ENCODE measurements at places on chromosomes 5 and 9.

GRCh38 chr9:79896390-79896980, 324.7 kb downstream of the TLE4 start:
- no peak for DNase-seq

DNA sequence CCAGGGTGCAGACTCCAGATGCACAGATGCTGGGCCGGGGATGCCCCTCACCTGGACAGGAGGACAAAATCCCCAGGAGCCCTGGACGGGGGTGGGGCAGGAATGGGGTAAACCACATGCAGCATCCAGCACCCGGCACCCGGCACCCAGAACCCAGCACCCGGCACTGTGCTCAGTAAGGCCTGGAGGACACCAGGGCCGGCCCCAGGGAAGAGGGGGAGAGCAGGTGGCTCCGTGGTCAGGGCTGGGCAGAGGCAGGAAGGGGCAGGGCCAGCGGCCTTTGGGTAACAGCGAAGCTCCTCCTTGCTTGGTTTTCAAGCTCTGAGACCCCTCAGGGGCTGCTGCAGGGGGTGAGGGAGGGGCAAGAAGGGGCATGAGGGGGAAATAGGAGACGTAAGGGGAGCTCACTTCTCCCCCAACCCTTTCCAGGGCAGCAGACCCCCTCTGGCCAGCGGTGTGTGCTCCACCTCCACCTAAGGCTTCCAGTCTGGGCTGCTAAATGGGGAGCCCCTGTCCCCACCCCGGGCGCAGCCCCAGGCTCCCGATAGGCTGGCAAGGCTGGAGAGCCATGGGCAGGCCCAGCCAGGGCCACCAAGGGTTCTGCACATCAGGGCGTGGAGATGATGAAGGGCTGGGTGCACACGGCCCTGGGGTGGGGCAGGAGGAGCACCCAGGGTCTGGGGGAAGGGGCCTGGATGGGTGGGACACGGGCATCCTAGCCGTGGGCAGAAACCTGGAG, 17.8 kb upstream of the SLC6A19 start:
- DNase-seq, result no peak

- no peak for DNase-seq
Measured at GRCh38 chr5:96734871-96735325, 72.7 kb downstream of the CAST start.

- DNase-seq, result no peak
Measured at GRCh38 chr9:77964258-77964657, 67.4 kb downstream of the GNAQ start.

GRCh38 chr5:141821430-141821925, 56.7 kb downstream of the PCDH1 start:
- no peak for DNase-seq

- DNase-seq, result no peak
Measured at GRCh38 chr5:141135718-141136266, 786 bp downstream of the PCDHB5 start.

GRCh38 chr9:105401651-105402050, 46.2 kb upstream of the FSD1L start:
- no peak for DNase-seq

DNA sequence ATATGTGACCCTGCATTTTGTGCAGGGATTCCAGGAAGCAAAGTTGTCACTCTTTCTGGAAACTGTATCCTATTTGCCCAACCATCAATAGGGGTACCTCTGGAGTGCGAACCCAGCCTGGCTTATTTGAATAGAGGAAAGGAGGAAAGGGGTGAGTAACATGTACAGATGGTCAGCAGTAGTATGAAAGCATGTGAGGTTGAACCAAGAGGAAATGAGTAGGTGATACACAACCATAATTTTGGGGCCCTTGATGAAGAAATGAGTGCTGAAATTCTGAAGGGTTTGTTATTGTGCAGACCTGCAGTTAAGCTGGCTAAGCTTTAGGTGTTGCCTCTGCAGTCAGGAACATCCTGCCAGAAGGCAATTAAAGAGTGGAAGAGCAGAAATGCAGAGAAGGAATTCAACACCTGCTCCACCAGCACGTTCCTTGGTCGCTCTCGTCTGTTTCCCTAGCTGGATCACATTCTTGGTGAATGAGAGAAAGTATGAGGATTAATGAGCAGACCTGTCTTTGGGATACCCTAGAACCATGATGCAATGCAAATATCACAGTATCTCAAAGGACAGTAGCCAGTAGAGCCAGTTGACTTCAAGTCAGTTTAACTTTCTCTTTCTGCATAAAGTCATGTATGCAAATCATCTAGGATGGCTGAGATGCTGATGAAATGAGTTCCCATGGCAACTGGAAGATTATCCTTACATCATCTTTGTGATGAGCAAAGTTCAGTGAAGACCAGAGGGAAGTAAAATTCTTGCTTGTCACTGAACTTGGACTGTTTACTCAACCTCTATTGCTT, 13.2 kb upstream of the IL12B start:
- DNase-seq, result no peak

- DNase-seq, result no peak
Measured at GRCh38 chr5:176429972-176430371, 13.6 kb upstream of the CLTB start.

- no peak for DNase-seq
Measured at GRCh38 chr5:29077451-29077850, 2039.1 kb upstream of the CDH9 start.

DNA sequence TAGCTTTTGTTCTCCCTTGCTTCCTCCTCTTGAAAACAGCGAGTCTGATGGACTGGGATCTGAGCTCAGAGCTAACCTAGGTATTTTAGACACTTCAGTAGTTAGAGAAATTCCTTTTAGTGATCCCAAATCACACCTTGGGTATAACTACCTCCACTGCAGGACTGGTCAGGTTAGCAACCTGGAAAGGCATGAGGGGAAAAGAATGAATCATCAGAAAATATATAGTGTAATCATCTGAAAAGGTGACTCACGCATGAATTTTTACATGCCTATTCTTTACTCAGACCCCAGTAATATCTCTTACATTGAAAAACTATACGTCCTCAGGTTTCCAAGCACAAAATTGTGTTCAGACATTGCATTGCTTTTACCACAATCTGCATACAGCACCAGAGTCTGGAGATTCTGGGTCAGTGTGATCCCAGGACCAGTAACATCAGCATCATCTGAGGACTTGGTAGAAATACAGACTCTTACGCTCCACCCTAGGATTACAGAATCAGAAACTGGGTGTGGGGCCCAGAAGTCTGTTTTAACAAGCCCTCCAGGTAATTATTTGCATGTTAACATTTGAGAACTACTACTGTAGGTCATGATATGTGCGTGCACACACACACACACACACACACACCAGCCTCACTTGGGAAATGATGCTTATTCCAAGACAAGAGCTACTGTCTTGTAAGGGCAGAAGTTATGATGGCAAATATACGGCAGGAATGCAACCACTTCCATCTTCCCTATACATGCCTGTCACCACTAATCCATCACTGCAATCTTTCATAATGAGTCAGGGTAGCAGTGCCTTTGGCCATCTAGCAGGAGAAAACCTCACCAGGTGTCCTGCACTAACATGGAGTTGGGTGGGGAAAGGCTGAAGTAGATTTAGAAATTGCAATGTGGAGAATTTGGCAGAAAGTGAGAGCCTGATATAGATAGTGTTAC, 271.6 kb upstream of the MAP3K1 start:
- DNase-seq, result no peak

DNA sequence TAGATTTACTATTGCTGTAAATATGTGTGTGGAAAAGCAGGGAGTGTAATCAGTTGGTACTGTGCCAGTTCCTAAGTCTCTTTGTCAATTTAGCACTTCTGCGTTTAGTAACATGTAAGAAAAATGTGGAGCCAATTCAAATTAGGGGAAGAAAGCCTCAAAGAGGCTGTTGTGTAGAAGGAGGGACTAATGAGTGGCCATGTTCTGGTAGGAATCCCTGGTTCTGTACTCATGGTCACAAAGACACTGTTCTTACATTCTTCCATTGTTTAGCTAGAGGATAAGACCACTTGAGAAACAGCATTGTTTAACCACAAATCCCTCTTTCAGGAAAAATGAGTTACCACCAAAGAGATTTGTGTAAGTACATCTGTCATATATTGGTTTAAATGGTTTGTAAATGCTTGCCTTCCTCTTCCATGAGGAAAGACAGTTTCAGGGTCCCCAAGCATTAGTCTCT, 14.9 kb downstream of the ARHGEF28 start:
- no peak for DNase-seq

- no peak for DNase-seq
Measured at GRCh38 chr5:169978714-169979113, 1.6 kb downstream of the INSYN2B start.

GRCh38 chr5:135472141-135472540, 20.0 kb upstream of the TIFAB start:
- no peak for DNase-seq

GRCh38 chr9:116313638-116314037, 160.0 kb downstream of the PAPPA start:
- no peak for DNase-seq

DNA sequence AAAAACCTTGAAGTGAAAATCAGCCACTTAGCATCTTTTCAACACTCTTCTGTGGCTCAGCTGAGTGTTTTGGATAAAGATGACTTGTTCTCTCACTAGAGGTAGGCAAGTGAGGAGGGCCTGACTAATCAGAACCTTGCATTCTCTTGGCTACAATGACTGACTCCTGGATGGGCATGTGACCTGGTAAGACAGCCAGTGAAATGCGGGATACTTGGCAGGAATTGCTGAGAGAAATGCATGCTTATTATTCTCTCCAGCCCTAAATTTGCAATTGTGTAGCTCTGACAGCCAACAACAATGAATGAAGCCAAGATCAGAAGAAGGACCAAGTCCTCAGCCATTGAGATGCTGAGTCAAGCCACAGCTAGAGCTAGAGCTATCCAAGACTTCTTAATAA, 490.5 kb upstream of the ZNF608 start:
- no peak for DNase-seq

- no peak for DNase-seq
Measured at GRCh38 chr5:17304282-17304681, 86.9 kb downstream of the BASP1 start.

DNA sequence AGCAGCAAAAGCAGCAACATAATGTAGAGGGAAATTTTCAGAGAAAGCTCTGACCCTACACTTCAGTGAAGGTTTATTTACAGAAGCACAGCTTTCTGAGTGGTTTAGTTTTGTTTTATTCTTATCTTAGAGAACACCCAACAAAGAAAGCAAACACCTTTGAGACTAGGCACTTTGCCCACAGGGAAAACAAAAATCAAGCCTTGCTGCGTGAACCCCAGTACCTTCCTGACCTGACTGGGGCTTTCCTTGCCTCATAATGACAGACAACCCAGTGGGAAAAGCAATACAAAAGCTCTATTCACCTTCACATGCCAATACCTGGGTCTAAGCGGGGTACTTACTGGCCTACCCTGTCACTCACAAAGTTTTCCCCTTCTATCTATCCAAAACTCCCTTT, 189.8 kb downstream of the HINT1 start:
- DNase-seq, result no peak

DNA sequence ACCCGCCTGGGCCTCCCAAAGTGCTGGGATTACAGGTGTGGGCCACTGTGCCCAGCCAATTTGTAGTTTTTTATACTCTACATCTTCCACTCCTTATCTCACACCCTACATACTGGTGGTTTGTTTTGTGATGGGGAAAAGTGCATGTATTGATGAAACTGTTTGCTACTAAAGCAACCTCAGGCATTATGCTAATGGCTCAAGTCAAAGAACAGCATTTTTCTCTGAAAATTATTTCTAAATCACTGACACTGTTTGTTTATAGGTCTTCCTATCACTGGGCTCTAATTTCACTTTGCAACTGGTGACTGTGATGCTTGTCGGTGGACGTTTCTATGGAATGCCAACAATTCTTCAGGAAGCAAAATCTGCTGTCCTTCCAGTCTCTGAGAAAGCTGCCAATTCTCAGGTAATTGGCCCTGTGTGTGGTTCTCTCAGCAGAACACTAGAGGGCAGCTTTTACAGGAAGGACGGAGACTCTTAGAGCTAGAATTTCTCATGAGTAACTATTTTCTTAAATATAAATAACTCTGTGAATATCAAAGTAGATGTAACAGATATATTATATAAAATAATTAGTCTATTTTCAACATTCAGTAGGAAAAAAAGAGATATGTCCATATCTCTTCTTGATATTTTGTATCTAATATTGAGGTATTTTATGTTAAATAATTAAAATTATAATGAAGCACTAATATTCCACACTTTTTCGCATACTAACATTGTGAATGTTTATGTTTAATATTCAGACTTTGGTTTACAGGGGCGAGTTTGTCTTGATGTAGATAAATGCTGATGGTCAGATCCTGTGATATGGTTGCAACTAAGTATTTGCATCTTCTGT, 244.1 kb downstream of the ADGRV1 start:
- DNase-seq, result no peak

GRCh38 chr5:11289733-11290132, 528.7 kb upstream of the DAP start:
- DNase-seq, result no peak

GRCh38 chr9:110050925-110051355, 157.0 kb downstream of the C9orf152 start:
- no peak for DNase-seq

- DNase-seq, result no peak
Measured at GRCh38 chr5:10447041-10447440, 5.4 kb downstream of the ROPN1L start.

GRCh38 chr5:142839711-142840346, 69.7 kb downstream of the ARHGAP26 start:
- DNase-seq, result no peak

- DNase-seq, result no peak
Measured at GRCh38 chr9:104177003-104177611, 83.0 kb downstream of the SMC2 start.

DNA sequence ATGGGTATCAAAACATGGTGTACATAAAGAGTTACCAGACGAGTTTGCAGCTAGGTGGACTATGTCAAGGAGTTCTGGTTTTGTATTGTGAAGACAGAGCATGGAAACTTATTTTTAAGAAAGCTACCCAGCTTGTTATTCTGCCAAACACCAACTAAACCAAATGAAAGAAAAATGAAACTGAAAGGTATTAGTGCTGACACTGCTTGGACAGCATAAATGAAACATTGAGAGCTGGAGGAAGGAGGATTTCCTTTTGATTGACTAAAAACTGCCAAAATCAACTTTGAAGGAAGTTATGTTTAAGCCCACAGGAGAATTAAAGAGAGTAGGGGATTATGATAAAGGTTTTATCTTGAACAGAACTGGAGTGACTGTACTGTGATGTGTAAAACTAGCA, 766.2 kb downstream of the PTPRD start:
- DNase-seq, result no peak

DNA sequence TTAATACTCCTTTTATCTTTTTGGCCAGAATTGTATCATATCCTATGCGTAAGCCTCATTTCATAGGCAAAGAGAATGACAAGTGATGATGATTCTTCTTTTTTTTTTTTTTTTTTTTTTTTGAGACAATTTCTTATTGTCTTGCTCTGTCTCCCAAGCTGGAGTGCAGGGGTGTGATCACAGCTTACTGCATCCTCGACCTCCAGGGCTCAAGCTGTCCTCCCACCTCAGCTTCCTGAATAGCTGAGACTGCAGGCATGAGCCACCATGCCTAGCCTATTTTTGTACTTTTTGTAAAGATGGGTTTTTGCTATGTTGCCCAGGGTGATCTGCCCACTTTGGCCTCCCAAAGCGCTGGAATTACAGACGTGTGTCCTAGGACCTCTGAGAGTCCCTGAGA, 41.9 kb upstream of the C5orf24 start:
- DNase-seq, result no peak

- no peak for DNase-seq
Measured at GRCh38 chr5:175712313-175712680, 54.4 kb downstream of the HRH2 start.
